ENCODE measurements at places on chromosomes 16 and 17.

DNA sequence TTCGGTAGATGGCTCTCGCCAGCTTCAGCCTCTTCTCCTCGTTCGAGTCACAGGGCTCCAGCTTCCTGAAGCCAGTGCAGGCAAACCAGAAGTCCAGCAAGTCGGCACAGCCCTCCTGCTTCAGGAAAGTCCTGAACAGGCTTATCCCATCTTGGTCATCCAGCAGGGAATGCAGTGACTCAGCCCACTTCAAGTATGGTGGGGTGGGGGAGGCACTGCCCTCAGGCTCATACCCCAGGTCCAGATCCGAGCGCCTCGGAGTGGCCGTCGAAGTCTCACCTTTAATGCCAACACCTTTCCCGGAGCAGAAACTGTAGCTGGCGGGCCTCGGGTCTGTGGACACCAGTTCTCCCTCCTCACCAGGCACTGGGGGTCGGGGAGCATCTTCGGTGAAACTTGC, 5.9 kb downstream of the AXIN1 start:
- no peak for DNase-seq

GRCh38 chr16:79172976-79173500, 427.5 kb downstream of the MAF start:
- DNase-seq, result no peak

DNA sequence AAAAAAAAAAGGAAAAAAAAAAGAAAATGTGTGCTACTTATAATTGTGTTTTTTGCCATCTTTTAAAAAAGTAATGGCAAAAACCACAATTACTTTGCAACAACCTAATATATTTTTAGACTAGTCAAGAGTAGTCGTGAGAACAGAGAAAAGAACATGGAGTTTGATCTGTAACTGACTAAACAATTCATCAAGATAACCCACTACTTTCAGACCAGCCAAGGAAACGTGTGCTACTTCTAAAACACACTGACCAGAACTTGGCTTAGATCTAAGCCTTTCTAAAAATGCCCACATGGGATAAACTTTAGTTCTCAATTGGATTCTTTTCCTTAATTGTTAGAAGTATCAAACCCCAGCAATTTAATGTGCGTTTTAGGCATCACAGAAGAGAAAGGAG, 616 bp downstream of the PECAM1 start:
- no peak for DNase-seq

DNA sequence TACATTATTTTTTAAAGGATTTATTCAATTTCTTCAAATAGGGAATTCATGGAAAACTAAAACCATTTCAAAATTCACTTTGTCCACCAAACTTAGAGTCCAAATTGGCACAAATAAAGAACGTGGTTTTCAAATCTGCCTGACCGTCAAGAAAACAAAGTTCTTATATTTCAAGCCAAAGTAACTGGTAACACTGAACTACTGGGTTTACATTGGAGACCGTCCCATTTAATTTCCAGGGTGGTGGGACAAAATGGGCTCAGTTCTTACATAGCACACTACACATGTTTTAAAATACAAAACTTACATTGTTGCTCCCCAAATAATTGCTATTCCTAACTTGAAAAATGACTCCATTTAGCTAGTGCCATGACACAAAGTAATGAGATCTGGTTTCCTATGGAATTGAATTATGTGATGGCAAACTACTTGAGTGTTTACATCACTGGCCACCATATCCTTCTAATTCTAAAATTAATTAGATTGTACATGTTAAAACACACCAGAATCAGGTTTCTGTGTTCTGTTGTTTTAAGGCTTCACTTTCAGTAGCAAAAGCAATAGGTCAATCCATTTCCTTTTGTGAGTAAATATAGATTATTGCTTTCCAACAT, 6.5 kb downstream of the PSME3IP1 start:
- DNase-seq, result no peak

Measured in HFF-Myc (cell line).